ENCODE measurements at places on chromosomes 7 and 10. TPM values are rescaled to one million over a fixed set of nuclear protein-coding genes. Genes with fewer than 3 reads are reported as not detected.

DNA sequence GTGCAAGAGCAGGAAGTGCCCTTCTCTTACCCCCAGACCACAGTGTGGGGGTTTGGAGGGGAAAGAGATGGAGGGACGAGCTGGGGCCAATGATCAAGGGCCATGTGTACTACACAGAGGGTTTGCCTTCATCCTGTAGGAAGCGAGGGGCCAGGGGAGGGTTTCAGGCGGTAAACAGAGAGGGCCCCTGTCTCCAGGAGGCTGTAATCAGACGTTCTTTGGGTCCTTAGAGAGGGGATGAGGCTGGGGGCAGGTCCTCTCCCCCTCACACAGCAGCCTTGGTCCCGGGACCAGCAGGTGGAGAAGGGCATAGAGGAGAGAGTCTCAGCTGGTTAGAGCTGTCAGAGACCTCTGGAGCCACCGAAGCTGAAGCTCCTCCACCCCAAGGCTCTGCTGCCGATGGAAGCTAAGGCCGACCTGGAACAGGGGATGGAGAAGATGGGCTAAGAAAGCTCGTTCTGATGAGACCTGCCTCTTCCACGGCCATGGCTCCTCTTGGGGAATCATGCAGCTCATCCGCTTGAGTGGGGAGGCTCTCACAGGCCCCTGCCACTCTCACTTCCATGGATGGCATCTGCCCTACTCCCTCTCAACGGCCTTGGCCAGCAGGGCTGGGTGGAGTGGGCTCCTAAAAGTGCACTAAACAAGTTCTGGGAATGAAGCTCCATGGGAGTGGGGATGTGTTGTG lies 3.5 kb downstream of the LOXL4 start:
- no peak for DNase-seq

DNA sequence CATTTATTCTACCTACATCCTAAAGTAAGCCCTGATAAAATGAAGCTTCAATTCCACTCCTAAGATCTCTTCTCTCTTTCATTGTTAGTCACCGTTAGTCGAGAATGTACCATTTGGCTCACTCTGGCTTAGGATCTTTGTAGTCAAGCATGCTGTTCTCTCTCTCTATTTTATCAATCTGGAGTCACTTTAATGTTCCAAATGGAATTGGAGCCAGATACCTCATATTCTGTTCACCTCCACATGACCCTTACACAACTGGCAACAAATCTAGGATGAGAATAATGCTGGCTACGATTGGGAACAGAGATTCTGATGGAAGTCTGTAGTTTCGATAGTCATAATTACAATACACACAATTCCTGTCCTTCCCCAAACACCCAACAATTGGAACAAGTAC lies 213.7 kb downstream of the TWIST1 start:
- no peak for DNase-seq

DNA sequence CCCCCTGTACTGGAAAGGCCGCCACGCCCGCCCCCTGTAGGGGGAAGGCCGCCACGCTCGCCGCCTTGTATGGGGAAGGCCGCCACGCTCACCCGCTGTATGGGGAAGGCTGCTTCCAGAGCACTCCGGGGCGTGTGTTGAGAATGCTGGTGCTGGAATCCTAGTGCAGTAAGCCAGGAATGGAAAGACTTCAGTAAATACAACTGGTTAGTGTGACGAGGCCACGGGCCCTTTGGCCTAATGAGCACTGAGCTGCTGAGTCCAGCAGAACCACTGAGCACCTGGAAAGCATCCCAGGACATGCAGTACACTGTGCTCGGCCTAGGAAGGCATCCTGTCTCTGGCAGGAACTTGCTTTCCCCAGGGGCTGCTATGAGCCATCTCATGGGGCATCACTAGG lies 398.9 kb downstream of the PTPRN2 start:
- DNase-seq, result no peak

- peak; percentile 94 for DNase-seq
Observed at GRCh38 chr7:36034020-36034419, 119.0 kb upstream of the EEPD1 start.

DNA sequence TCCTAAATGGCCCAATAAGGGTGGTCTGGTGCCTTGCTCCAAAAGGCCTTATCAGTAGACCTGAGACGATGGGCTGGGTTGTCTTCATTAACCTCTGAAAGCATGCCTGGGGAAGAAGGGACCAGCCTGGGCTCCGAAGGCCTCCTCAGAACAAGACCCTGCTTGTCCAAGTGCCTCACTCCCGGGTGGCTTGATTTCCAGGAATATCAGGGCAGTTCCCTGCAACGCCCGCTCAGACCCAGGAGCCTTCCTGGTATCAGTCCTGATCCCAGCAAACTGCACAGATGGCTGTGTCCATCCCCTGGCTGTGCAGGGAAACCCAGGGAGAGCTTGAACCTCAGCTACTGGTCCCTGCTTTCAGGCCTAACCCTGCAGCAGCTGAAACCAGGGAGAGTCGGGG lies 49.9 kb upstream of the CUX1 start:
- DNase-seq, result peak; percentile 36

- no peak for DNase-seq
Observed at GRCh38 chr7:105281966-105282365, 106.8 kb downstream of the SRPK2 start.

DNA sequence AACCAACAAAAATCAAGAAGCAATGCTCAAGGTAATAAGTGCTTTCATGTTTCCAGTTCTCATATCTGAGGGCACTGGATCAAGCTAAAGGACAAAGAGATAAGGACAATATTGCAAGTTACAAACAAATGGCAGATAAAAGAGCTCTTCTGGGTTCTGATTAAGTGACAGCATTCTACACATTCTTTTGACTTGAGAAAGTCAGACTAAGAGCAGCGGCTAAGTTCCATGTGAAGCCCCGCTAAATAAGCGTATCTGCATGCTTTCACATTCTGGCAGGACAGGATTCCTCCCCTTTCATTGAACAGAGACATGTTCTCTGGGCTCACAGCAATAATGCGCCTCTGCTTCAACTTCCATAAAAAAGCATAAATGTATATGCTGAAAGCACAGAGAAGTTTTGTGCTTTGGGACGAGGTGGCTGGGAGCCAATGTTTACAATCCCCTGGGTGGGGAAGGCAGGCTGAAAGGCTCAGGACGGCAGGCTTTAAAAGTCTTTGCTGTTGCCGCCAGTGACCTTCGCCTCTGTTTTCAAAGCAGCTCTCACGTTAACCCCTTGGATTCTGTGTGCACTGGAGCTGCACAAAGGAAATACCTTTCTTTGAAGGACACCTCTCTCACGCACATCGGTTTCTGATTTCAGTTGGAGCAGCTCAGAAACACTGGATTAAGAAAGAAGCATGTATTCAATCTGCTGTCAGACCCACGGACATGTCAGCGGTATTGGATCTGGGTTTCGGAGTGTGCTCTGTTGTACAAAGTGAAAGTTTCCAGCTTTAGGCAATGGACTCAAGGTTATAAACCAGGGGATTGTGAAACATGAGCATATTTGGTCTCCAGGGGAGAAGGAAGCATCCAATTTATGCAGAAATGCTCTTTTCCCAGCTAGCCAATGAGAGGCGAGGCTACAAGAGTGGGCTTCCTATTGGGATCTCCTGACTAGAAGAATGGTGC lies 105.4 kb upstream of the FAM133B start:
- peak; percentile 77 for DNase-seq

GRCh38 chr10:14403881-14404623 lies 73.3 kb upstream of the FRMD4A start:
- DNase-seq, result no peak

DNA sequence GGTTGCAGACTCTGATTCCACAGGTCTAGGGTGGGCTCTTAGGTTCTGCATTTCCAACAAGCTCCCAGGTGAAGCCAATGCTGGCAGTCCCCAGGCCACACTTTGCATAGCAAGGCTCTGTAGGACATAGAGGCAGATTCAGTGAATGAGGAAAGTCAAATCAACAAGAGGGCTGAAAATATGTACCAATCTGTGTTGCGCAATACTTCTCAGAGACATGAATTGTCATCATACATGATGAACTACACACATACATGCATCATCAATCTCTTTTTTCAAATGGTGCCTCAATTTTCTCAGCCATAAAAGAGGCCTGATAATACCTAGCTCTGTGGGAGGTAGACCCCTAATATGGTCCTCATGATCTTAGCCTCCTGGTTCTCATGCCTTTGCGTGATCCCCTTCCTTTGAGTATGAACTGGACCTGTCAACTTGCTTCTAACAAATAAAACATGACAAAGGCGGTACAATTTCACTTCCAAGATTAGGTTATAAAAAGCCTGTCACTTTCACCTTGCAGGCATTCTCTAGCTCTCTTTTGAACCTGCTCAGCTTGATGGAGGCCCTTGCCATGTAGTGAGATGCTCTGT lies 49.0 kb downstream of the PIK3CG start:
- no peak for DNase-seq

DNA sequence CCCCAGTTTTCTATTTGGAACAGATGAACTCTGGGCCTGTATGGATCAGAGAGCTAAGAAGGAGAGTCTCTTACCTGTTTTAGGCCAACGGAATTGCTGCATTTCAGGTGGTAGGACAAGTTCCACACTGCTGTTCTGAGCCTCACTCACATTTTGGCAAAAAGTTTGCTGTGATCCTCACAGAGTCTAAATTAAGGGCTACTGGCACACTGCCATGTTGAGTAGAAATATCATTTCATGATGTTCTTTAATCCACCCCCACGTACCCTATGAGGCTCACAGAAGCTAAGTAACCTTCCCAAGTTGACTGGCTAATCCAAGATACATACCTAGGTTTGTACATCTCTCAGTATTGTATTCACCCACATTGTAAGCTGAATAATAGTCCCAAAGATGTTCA lies 447.2 kb downstream of the INHBA start:
- no peak for DNase-seq

DNA sequence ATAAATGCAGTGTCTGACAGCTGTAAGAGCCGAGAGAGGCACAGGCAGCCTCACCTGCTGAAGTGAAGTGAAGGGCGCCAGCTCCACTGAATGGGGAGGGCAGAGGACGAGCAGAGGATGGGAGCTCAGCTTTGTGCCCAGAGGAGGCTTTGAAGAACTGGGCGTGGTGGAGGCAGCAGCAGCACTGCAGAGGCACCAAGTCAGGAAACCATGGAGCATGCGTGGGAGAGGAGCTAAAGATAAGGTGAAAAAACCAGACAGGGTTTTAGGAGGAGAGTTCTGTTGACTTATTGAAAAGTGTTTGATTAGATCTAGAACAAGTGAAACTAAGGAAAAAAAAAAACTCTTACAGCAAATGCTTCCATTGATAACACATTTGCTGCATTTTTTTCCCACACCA lies 216.4 kb downstream of the CXCL12 start:
- no peak for DNase-seq

GRCh38 chr7:2037808-2038522 lies 194.8 kb downstream of the MAD1L1 start:
- no peak for DNase-seq

DNA sequence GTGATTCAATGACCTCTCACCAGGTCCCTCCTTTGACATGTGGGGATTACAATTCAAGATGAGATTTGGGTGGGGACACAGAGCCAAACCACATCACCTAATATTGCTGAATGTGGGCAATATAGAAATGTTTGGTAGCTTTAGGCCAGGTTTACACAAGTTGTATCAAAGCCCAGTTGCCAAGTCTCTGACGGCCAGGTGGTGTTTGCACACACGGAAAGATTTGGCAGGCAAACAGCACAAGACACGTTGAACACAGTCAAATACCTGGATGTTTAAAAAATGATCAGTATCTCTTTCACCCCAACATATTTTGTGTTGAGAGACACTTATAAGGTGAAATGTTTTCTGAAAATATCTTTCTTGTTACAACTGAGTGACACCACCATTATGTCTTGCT lies 294.4 kb upstream of the MKI67 start:
- DNase-seq, result no peak

DNA sequence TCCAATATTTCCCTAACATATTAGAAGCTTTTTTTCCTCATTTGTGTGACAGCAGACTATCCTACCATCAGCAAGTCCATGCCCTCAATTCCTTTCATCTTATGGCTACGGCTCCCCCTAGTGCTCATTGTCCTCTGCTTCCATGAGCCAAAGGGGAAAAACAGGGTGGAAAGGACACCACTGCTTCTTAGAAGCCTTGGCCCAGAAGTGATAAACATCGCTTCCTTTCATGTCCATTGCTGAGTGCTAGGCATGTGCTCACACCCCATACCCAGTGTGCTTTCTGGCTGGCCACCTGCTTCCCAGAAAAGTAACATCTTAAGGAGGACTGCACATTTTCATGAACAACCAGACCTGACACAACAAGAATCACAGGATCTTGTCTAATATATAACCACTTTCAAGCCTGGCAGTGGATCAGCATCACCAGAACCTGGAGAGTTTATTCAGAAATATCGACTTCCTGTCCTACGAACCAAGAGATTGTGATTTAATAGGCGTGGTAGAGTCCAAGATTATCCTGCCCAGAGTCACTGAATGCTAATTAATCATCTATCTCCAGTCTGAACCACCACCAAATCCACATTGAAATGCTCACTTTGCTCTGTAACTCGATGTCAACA lies 650.5 kb upstream of the SORCS1 start:
- DNase-seq, result peak; percentile 63

- DNase-seq, result no peak
Observed at GRCh38 chr7:43824963-43825362, 44.4 kb downstream of the MRPS24 start.

DNA sequence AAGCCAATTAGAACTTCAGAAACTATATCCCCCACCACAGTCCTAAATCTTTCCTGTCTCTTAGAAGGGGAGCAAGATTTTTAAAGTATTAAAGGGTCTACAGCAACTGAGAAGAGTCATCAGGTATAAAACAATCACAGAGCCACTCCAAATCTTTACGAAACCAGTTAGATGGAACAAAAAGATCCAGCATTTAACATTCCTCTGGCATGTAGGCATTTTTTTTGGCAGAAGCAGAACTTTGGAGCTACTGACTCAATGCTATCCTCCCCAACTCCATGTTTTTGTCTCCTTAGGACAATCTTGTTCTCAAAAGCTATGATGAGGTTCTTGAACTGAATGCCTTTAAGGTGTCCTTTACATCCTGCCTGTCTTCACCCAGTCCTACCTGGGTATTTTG lies 333.3 kb downstream of the PRPF18 start:
- DNase-seq, result no peak

- no peak for DNase-seq
Observed at GRCh38 chr10:89644691-89644966, 413 bp downstream of the PANK1 start.

- DNase-seq, result no peak
Observed at GRCh38 chr7:143322760-143323633, 7.1 kb downstream of the CLCN1 start.

GRCh38 chr7:118232837-118233236 lies 8.3 kb downstream of the ANKRD7 start:
- peak; percentile 76 for DNase-seq

Gene DYNC1I1
- 1.8 TPM for total RNA-seq

Gene STEAP1
- total RNA-seq, result 14.9 TPM

Gene HABP2
- total RNA-seq, result not detected

Gene SNCG
- 54.0 TPM for total RNA-seq

Gene ANKRD61
- not detected for total RNA-seq

Gene EN2
- total RNA-seq, result 0.17 TPM

Gene EBF3
- 0.54 TPM for total RNA-seq

Gene GIMAP5
- not detected for total RNA-seq

Gene NAMPT
- total RNA-seq, result 211 TPM

Gene ANKRD1
- 60.7 TPM for total RNA-seq

Gene HECW1
- not detected for total RNA-seq

Gene ZNF485
- 5.0 TPM for total RNA-seq

Gene RPEL1
- 0.17 TPM for total RNA-seq

Gene TLX1
- total RNA-seq, result not detected
